ENCODE measurements at places on chromosomes 6 and 20.

DNA sequence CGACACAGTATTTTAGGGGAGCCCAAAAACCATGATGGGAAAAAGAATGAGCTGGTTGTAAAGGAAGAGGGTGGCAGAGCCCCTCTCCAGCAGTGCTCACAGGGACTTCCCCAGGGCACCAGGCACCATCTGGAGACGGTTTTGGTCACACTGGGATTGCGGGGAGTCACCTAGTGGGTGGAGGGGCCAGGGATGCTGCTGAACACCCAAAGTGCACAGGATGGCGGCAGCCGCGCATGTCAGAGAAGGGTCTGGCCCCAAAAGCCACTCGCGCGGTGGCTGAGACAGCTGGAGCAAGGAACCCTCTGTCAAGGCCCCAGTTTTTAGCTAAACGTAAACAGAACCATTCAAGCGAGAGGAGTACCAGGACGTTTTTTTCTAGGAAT lies 10.8 kb downstream of the CTSZ start:
- no peak for DNase-seq

DNA sequence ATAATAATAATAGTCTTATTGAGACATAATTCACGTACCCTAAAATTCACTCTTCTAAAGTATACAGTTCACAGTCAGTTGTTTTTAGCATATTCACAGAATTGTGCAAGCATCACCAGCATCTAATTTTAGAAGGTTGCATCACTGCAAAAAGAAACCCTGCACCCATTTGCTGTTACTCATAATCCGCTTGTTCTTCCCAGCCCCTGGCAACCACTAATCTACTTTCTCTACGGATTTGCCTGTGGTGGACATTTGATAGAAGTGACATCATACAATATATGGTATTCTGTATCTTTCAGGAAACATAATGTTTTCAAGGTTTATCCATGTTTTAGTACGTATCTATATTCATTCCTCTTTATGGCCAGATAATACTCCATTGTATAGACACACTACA lies 41.5 kb upstream of the FAM184A start:
- DNase-seq, result no peak

- no peak for DNase-seq
These were observed 161.7 kb downstream of the ERMARD start for GRCh38 chr6:169913096-169913638.

DNA sequence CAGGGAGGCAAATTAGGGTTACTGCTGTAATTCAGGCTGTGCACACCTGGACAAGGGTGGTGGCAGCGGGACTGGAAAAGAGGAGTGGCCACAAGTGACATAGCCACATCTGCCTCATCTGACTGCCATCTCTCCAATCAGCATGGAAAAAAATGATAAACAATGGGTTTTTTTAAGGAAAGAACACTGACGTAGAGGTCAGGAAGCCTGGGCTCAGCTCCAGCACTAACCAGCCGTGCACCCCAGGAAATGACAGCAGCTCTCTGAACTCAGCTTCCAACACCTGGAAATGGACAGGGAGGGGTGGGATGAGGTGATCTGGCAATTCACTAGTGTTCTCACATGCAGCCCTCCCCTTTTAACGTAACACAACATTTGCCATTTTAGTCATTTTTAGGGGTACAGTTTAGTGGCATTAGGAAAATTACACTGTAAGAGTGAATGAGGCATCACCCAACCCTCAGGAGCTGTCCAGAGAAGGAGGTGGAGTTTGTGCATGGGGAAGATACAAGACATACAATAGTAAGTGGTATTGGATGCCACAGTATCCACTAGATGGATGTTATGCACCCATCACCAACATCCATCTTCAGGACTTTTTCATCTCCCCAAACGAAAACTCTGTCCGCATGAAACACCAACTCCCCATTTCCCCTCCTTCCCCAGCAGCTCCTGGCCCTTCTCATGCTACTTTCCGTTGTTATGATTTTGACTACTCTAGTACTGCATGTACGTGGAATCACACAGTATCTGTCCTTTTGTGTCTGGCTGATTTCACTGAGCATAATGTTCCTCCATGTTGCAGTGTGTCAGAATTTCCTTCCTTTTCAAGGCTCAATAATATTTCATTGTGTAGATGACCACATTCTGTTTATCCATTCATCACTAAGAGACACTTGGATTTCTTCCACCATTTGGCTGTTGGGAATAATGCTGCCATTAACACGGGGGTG lies 215.5 kb upstream of the ECI2 start:
- DNase-seq, result no peak

- DNase-seq, result no peak
These were observed 42.0 kb downstream of the JARID2 start for GRCh38 chr6:15287670-15288375.

DNA sequence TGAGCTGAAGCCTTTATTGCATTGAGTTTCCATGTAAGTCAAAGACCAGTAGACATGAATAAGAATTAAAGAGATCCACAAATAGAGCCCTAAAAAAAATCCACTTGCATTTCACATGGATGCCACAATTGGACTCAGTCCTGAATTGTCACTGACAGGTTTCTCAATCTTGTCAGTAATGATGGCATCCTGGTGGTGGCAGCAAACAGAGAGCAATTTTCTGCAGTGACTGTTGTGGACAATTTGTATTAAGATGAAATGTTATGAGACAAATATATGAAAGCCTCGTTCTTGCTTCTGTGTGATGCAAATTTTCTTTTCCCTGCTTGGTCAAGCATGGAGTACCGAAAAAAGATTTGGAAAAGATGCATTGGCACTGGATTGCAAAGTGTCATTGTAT lies 278.9 kb downstream of the SAMD5 start:
- DNase-seq, result no peak

GRCh38 chr20:51563486-51564332 lies 21.2 kb upstream of the NFATC2 start:
- DNase-seq, result peak; percentile 87

GRCh38 chr20:43766385-43766784 lies 39.6 kb upstream of the GTSF1L start:
- DNase-seq, result no peak

DNA sequence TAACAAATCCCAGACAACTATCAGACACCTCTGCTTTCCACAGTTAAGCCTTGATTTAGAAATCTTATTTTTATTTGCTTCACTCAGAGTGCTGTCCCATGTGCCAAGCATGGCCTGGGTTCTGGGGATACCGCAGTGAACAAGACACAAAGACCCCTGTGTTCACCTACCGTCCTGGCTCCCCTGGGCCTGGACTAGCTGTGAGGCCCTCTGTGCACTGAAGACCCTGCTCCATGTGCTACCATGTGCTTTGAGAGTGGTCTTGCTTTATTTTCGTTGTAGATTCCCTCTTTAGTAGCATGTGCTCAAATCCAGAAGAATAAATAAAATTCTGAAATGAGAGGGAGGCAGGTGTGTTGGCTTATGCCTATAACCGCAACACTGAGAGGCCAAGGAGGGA lies 22.5 kb downstream of the SUMO4 start:
- no peak for DNase-seq

- DNase-seq, result no peak
These were observed 27.2 kb downstream of the IL17F start for GRCh38 chr6:52216932-52217575.

DNA sequence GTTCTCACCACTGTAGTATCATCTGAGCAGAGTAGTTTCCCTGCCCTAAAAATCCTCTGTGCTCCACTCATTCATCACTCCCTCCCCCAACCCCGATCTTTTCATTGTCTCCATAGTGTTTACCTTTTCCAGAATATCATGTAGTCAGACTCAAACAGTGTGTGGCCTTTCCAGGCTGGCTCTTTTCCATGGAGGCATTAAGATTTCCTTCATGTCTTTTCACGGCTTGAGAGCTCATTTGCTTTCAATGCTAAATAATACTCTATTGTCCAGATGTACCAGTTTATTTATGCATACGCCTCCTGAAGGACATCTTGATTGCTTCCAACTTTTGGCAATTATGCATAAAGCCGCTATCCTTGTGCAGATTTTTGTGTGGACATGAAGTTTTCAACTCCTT lies 235.8 kb downstream of the PHACTR1 start:
- DNase-seq, result no peak

GRCh38 chr20:25369971-25370370 lies 20.7 kb downstream of the ABHD12 start:
- no peak for DNase-seq

DNA sequence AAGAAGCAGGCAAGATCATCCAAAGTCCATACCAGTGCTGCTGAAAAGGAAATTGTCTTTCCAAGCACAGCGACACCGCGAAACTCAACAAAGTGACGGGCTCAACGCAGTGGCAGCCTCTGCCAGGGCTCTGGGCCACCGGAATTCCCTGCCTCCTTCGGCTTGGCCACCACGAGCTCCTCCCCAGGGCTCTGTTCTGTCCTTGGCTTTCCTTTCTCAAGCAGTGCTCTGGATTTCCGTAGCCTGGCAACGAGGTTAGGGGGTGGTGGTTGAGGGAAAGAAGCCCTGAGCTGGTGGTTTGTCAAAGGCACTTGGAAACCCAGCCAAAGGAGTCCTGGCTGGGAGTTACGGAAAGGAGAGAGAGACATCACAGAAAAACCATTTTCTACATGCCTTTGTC lies 31.2 kb downstream of the PRR18 start:
- DNase-seq, result no peak

- no peak for DNase-seq
These were observed 151.9 kb downstream of the CFAP61 start for GRCh38 chr20:20204256-20204655.

- DNase-seq, result no peak
These were observed 851.7 kb upstream of the MAP3K7 start for GRCh38 chr6:91438570-91438969.

DNA sequence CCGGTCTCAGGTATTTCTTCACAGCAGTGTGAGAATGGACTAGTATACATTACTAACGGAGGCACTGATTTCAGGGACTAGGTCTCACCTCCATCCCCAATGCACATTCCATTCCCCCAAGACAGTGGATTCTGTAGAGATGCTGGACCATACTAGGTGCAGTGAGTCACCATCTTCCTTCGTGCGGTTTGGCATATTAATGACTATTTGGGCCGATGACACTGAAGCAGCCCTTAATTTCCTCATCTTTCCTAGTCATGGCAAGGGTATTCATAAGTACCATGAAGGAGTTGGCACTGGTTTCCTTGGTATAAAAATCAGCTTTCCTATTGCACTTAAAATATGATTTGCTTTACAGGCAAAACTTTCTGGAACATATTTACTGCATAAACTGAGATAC lies 121.4 kb upstream of the TRAF3IP2 start:
- DNase-seq, result no peak

DNA sequence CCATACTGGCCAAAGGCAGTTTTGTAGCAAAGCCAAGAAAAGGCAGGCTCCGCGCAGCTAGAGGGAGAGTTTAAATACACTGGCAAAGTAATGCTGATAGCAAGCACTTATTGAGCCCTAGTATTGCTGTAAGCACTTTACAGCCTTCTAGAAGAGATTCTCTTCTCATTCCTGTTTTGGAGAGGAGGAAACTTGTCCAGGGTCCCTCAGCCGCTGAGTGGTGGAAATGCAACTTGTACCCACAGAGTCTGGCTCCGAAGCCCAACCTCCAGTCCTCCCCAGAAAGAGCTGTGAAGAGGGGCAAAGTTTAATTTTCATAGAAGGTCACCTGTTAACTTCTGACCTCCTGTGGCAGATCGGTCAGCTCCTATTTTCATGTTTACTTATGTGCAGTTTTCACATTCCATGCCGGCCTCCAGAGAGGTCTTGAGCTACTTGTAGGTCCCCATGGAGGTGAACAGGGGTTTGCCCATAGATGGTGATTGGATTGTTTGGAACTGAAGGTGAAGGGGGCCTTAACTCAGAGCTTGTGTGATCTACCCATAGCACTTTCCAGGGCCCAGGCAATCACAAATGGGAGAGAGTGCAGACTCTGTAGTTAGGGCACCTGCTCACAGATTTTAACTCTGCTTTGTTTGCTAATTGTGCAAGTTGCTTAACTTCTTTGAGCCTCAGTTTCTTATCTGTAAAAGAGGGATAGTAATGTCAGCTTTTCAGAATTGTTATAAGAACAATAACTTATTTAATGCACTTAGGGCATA lies 70.7 kb downstream of the LYRM2 start:
- no peak for DNase-seq

- no peak for DNase-seq
These were observed 412.8 kb downstream of the CDC5L start for GRCh38 chr6:44800171-44800783.

GRCh38 chr6:166949528-166950442 lies 6.6 kb downstream of the RNASET2 start:
- no peak for DNase-seq

DNA sequence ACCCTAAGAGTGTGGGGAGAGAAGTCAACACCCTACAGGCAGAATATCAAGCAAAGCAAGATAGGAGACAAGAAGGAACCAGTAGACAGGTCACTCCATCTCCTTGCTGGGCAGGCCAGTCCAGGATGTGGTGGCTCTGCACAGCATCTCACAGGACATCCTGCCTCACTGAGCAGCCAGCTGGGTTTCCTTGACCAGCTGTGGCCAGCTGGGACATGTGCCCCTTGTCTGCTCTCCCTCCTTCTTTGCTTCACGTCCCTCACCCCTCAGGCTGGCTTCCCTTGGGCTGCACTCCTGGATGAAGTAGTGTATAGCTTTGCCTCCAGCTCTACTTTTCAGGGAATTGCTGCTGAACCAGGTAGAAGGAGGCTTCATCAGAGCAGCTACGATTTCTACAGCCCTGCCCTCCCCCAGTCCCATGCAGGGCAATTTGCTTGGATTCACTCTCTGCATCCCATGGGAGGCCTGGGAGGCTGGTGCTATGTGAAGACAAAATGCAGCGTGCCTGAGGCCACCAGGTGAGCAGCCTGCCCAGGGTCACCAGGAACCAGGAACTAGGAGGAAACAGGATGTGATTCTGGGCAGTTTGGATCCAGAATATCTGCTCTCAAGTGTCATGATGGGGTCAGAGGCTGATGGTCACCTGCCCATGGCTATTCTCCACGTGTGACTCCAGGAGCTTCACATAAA lies 110.0 kb upstream of the PMEPA1 start:
- DNase-seq, result no peak

- DNase-seq, result no peak
These were observed 40.6 kb upstream of the BMP6 start for GRCh38 chr6:7685276-7685675.

DNA sequence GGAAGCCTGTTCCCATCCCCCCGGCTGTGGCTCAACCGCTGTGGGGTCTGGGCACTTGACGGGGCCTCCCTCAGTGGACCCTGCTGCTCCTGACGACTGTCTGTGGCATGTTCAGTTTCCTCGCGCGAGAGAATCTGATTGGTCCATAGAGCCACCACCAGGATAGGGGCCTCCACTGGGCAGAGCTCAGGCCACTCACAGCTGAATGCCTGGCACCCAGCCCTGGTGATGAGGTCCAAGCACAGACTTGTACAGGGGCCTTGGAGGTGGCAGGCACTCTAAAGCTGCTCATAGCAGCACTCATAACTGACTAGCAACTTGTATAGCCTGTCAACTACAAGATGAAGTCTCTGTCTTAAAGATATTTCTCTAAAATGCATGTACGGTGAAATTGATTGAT lies 368.1 kb downstream of the NRN1 start:
- DNase-seq, result no peak

DNA sequence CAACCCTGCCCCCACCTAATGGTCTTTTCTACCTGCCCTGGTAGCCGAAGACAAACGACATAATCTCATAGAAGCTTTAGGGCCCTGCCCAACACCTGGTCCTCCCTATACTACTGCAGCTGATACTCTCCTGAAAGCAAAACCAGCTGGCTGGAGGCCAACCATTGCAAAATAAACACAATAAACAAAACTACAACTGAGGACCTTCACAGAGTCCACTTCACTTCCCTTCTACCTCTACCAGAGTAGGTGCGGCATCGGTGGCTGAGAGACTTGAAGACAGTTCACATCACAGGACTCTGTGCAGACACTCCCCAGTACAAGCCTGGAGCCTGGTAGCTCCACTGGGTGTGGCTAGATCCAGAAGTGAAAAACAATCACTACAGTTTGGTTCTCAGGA lies 476.2 kb downstream of the MMUT start:
- no peak for DNase-seq

GRCh38 chr6:133243723-133244305 lies 2.7 kb downstream of the EYA4 start:
- DNase-seq, result no peak
